ENCODE measurements at places on chromosomes 6 and 20. TPM values are rescaled to one million over a fixed set of nuclear protein-coding genes. Genes with fewer than 3 reads are reported as not detected.

The TGM3 gene
- total RNA-seq = not detected

The SRMS gene
- total RNA-seq = not detected

The PSORS1C2 gene
- not detected for total RNA-seq

The LAMP5 gene
- total RNA-seq = not detected

The RSPH4A gene
- total RNA-seq = 0.21 TPM

The SLC32A1 gene
- not detected for total RNA-seq

The IL20RA gene
- total RNA-seq = 0.94 TPM

The EYS gene
- not detected for total RNA-seq

The FOXP4 gene
- 11.6 TPM for total RNA-seq

The FLRT3 gene
- 3.1 TPM for total RNA-seq

The MMS22L gene
- total RNA-seq = 1.1 TPM

The POFUT1 gene
- 17.9 TPM for total RNA-seq

The CNR1 gene
- 2.5 TPM for total RNA-seq

The SLC22A16 gene
- total RNA-seq = not detected

The MTFR2 gene
- total RNA-seq = 0.62 TPM

The FAM229B gene
- total RNA-seq = 17.7 TPM

The SLC35A1 gene
- total RNA-seq = 5.7 TPM

The MROH8 gene
- total RNA-seq = 4.3 TPM

The CLIC5 gene
- total RNA-seq = 197 TPM

The DYNLRB1 gene
- 96.0 TPM for total RNA-seq

The C20orf141 gene
- total RNA-seq = not detected

The EEF1A1 gene
- 703 TPM for total RNA-seq

The ELOVL2 gene
- 0.93 TPM for total RNA-seq

The ZBTB12 gene
- 2.0 TPM for total RNA-seq

The FAM184A gene
- total RNA-seq = 0.47 TPM

The SLC24A3 gene
- 8.7 TPM for total RNA-seq

The LAMA2 gene
- 59.0 TPM for total RNA-seq

The HTR1E gene
- total RNA-seq = not detected

The INSM1 gene
- 0.08 TPM for total RNA-seq

The TRDN gene
- 1,361 TPM for total RNA-seq

The L3MBTL3 gene
- total RNA-seq = 3.2 TPM

The IL17A gene
- total RNA-seq = not detected

The TPD52L1 gene
- 124 TPM for total RNA-seq

The SIRPA gene
- total RNA-seq = 15.3 TPM

The VSX1 gene
- 0.52 TPM for total RNA-seq

The WFDC12 gene
- total RNA-seq = not detected

The ABHD16B gene
- total RNA-seq = not detected
